ENCODE measurements at places on chromosomes 13 and 19.

GRCh38 chr19:18939922-18940768, 872 bp downstream of the HOMER3 start:
- peak; percentile 44 for DNase-seq

DNA sequence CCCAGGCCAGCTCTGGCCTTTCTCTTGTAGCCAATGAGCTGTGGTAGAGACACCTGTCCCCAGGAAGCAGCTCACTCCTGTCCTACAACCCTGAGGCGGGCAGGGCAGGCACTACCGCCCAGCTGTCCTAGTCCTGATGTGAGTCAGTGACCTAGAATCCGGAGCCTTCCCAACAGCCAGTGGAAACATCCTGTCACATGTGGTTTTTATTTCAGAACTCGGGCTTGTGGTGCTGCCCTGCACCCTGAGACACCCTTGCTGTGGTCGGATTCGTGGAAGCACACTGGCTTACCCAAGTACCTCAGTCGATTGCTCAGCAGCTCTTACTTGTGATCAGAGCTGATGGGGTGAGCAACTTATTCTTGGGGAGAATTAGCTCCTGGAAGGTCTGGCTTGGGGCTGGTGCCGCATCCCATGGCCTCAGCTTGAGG, 83.6 kb upstream of the ARHGEF7 start:
- DNase-seq, result peak; percentile 95

- DNase-seq, result no peak
Measured at GRCh38 chr19:32358321-32358720, 12.9 kb downstream of the ZNF507 start.

DNA sequence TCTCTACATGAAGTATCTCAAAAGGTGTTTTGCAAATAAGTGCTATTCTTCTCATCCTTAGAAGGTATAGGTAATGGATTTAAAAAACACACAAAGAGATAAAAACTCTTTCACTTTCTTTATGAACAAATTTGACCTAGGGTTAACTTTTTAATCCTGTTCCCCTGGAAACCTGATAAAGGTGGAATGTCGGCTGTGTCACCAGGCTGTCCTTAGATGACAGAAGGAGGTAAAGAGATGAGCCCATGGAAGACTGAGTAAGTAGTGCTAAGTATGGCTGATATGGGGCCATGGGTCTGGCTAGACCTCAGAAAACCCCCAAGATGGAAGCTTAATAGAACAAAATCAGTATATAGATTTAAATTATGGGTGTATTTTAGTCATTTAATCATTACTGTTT, 153.8 kb upstream of the LSM14A start:
- no peak for DNase-seq

- no peak for DNase-seq
Measured at GRCh38 chr19:4533334-4533733, 1.7 kb downstream of the PLIN5 start.

- DNase-seq, result peak; percentile 38
Measured at GRCh38 chr13:113491418-113491883, 940 bp upstream of the DCUN1D2 start.

GRCh38 chr19:3146677-3147100, 10.9 kb downstream of the GNA15 start:
- no peak for DNase-seq

GRCh38 chr13:24564881-24565280, 52.3 kb upstream of the PARP4 start:
- DNase-seq, result no peak

GRCh38 chr19:45403781-45404556, 900 bp downstream of the PPP1R13L start:
- peak; percentile 31 for DNase-seq

DNA sequence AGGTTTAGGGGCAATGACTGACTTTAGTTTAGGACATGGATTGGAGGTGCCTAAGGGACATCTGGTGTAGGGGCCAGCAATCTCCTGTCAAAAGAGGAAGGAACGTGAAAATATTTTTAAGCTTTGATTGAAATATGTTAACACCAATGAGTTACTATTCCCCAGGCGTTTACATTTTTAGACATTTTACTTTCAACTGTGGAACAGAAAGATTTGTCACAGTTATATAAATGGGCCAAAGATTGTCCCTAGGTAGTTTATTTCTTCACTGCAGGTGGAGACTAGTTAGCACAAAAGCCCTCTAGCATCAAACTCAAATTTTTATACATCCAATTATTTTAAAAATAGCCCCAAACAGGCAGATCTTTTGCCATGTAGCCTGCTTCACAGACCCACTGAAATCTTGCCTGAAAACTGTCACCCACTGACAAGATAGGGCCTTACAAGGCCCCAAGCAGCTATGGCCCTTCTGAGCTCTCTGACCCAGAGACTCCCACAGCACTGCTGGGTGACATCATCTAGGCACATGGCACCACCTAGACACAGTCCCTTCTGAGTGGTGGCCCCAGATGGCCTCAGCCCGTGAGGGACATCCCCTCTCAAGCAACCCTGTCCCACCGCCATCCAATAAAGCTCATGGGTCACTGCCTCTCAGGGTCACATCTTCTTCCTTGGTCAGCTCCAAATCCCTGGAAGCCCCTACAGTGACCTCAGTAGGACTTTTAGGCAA, 64.8 kb upstream of the DOCK9 start:
- DNase-seq, result no peak

GRCh38 chr13:66586489-66586888, 643.6 kb downstream of the PCDH9 start:
- no peak for DNase-seq

DNA sequence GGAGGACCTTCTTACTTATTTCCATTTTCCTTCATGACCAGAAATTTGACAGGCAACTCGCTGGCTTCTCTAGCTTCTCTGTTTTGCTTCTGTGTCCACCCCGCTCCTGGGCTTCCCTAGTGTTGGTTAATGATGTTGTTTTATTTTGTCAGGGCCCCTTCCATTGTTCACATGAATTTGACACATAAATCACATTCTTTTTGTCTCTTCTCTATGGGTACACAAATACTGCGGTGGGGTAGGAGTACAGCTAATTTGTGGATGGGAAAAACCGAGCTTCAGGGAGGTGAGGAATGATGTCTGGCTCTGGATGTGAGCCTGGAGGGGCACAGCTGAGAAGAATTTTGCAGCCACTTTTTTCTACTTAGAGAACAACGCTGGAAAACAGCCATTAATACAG, 199.8 kb downstream of the DNAJC15 start:
- DNase-seq, result no peak

DNA sequence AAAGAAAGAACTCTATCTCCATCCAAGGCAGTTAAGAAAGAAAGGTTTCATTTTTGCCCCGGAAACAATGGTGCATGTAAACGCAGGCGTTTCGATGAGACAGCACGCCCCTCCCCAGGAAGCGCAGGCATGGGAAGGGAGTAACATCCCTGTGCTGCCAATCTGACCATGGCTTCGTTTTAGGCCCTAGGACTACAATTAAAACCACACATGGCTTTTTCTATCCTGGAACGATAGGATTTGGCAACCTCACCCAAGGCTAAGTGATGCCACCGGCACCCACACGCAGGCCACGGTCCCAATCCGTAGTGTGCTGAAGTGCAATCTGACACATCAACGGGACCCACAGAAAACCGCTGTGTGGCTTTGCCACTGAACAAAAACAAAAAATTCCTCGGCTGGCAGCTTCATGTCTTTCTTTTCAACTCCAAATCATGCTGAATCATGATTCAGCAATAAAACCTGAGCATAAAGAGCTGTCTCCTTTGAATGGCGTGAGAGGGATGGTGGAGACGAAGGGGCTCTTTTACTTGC, 24.2 kb downstream of the RANBP3 start:
- DNase-seq, result peak; percentile 79

DNA sequence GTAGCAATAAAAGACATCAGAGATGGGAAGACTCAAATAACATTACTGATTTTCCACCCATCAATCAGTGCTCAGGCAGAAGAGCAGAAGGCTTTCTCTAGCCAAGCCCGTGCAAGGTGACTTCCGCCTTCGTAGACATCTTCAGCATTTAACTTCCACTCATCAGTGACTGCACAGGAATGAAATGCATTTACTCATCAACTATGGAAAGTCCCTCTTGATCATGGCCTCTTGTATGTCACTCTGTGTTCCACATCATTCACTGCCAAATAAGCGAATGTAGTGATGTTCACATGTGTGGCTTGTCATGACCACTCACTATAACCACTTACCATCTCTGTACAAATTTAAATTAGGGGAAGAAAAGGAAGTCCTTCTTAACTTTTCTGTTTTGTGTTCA, 49.4 kb downstream of the SACS start:
- DNase-seq, result peak; percentile 61

DNA sequence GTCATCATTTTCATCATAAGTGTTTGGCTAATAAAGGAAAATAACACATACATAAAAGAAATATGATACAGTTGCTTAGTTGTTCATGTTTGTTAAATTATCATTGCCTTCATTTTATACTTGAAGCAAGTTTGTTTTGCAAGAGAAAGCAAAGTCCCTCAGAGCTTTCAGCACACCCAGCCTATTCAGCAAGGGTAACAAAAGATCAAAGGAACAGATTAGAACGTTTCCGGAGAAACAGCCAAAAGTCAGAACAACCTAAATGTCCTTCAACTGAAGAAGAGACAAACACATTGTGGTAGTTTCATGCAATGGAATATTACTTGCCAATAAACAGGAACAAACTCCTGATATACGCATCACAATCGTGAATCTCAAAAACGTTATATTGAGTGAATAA, 380.7 kb downstream of the MZT1 start:
- no peak for DNase-seq

DNA sequence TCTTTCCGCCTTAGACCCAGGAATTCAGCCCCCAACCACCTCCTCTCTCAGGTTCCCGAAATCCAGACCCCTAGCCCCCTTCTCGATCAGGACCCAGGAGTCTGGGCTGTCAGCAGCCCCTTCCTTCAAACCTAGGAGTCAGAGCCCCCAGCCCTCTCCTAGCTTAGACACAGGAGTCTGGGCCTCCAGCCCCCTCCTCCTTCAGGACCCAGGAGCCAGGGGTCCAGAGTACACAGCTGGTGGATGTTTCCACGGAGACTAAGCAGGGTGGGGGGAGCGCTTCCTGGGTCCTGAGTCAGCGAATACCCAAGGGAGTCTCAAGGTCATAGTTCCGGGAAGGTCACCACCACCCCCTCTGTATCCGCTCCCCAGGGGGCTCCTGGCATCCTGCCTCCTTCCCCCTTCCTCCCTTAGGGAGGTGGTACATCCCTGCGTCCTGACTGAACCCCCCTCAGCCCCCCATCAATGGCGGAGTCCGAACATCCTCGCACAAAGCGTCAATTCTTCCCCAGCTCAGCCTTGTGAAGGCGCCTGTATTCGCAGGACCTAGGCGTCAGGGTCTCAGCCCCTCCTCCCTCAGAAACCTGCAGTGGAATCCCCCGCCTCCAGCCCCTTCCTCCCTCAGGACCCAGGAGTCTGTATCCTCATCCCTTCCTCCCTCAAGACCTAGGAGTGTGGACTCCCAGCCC, 4.6 kb downstream of the CADM4 start:
- DNase-seq, result peak; percentile 39

DNA sequence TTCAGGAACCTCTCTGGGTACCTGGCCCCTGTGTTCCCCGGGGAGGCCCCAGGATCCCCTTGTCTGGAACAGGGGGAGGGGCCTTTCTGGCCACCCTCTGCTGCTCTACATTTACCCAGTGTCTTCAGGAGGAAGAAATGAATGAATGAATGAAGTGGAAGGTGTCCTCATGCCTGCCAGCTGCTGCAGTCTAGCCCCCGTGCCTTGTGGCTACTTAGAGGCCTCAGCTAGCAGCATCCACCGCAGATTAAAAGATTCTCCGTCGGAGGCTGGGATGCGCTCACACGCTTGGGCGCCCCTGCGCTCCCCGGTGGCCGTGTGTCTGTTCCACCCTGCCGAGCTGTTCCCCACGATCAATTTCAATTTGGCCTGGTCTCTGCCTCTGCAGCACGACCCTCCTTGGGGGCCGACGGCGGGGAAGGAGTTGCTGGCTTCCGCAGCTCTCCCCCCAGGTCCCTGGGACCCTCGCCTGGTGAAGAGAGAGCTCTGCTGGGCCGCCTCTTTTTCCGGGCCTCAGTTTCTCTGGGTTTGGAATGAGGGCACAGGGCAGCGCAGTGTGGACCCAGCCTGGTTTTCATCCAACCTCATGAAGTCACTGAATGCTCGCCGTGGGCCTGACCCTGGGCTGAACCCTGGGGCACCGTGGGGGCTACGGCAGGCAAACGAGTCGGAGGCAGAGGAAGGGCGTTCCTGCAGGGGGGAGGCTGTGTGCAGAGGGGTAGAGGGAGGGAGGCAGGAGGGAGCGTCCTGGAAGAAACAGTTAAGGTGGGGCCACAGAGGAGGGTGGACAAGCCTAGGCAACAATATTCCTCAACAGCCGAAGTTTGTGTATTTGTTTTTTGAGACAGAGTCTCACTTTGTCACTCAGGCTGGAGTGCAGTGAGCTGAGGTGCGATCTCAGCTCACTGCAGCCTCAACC, 28.3 kb downstream of the EFNA2 start:
- no peak for DNase-seq

DNA sequence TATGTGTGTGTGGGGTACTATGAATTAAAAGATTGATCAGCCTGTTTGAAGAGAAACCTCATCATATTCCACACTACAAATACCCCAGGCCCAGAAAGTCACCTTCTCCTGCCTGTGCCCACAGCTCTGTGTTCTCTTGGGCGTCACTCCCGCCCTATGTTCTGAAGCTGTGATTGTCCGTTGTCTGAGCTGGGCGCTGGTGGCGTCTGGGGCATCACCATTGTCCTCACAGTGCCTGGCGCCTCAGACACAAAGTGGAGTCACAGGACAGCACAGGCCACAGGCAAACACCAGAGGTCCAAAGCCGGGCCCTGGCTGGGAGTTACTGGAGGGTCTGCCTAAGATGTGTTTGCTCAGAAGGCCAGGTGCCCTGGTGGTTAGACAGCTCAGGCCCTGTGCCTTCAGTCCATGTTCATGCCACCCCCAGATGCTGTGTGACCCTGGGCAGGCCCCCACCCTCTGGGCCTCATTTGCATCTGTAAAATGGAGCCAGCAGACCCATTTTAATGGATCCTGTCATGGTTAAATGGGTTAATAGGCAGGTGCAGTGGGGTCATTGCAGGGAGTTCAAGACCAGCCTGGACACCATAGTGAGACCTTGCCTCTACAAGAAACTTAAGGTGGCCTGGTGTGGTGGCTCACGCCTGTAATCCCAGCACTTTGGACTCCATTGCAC, 34.5 kb downstream of the DNM2 start:
- DNase-seq, result no peak

DNA sequence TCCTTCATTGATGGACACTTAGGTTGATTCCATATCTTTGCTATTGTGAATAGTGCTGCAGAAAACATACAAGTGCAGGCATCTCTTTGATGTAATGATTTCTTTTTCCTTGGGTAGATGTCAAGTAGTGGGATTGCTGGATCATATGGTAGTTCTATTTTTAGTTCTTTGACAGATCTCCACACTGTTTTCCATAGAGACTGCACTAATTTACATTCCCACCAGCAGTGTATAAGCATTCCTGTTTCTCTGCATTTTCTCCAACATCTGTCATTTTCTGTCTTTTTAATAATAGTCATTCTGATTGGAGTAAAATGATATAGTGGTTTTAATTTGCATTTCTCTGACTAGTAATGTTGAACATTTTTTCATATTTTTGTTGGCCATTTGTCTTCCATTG, 116.7 kb downstream of the LMO7 start:
- no peak for DNase-seq

All from AG10803 (cell line).